ENCODE measurements at places on chromosomes 2 and 18.

GRCh38 chr2:9951522-9952285 lies at the start of gene GRHL1:
Gene GRHL1 (plus strand): TSS chr2:9951693. CDS start chr2:9951834, 141 bp downstream.
- peak; percentile 45 for DNase-seq

GRCh38 chr2:101818531-101819451 lies 121.3 kb downstream of the MAP4K4 start:
- no peak for DNase-seq

- DNase-seq = no peak
Measured at GRCh38 chr18:62045316-62045715, 141.5 kb downstream of the PIGN start.

DNA sequence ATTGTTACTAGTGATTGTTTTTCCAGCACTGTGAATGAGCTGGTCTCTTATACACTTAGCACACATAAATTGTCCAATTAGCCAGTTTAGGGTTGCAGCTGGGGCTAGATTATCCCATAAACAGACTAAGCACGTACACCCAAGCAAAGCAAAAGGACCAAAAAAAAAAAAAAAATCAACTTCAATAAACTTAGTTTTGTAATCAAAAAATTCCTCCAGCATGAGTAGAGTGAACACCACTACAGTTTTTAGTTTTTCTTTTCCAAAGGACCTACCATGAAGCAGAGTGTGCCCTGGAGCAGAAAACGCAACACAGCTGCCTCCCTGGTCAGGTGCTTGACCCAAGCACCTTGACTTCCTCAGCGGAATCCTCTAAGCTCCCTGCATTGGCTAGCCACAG lies 249.4 kb upstream of the SLC14A2 start:
- no peak for DNase-seq

DNA sequence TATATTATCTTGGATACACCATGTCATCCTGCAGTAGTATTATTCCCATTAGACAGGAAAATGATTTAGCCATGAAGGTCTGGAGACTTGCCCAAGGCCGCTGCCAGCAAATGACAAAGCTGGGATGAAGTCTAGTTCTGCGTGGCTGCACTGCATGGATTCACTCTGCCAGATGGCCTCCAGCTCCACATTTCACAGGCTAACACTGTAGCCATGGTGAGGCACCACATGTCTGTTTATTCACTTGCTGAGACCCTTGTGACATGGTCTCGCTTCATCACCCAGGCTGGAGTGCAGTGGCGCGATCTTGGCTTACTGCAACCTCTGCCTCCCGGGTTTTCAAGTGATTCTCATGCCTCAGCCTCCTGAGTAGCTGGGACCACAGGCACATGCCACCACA lies 31.5 kb upstream of the SCG2 start:
- DNase-seq = no peak

GRCh38 chr2:218910741-218911140 lies 30.1 kb downstream of the WNT10A start:
- no peak for DNase-seq

DNA sequence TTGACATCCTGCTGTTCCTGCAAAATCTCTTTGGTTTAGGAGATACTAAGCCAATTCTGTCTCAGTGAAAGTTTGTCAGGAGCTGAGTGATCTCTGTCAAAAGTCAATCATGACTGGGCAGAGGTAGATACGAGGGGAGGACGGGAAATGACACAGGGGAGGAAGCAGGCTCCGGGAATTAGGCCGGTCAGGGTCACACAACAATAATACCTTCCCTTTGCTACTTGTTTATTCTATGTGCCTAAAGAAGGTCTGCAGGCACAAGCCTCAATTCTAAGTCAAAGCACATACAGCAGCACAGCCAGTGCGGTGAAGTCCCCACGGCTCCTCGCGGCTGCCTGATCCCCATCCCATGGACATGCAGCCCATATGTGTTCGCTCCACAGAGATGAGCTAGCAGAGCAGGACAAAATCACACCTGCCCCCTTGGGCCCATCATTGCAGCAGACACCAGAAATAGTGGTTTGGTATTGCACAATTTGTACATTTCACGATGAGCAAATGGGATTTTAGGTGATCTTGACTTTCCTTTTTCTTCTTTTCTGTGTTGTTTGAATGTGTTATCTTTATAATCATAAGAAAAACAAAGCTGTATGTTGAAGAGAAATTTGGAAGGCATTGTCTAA lies 141.4 kb downstream of the VAPA start:
- no peak for DNase-seq

DNA sequence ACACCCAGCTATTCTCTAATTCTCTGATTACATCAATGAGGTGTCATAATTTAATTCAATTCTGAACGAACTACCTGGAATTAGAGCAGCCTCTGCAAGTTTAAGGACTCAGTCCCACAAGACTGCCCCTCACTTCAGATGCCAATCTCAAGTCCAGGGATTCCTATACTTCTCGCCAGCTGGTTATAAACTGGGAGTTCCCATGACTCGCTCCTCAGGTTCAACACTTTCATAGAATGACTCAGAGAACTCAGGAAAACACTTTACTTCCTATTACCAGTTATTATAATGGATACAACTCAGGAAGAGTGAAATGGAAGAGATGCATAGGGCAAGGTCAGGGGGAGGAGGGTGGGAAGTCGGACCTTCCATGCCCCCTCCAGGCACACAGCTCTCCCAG lies 112.3 kb upstream of the ATP5MC3 start:
- DNase-seq = peak; percentile 16

DNA sequence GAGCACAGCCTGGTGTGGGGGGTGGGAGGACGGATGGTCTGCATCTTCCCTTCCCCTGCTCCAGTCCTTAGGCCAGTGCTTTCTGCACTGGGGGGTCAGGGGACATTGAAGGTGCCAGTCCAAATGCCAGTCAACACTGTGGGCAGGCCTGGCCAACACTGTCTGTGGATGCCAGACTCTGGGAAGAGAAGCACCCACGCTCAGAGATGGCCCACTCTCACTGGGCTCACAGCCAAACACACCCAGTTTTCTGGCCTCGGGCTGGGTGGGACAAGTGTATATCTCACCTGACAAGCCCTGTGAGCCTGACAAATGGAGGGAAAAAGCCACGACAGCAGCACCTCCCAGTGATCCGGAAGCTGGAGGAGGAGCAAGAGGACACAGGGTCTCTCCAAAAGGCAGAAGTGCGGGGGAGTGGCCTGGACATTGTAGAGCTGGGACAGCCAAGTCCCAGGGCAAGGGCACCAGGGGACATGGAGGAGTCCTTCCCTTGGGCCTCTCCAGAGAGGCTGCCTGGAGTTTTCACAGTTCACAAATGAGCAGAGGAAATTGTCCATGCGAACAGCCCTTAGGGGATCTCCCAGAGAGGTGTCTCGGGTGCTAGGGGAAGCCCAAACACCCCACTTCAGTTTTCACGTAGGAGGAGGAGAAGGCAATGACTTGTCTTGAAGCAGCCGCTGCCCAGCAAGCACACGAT lies 79.3 kb downstream of the SDC1 start:
- DNase-seq = no peak

GRCh38 chr2:121993682-121994081 lies 238.2 kb downstream of the TSN start:
- DNase-seq = no peak

- no peak for DNase-seq
Measured at GRCh38 chr2:230990899-230991150, 5.1 kb upstream of the SPATA3 start.

DNA sequence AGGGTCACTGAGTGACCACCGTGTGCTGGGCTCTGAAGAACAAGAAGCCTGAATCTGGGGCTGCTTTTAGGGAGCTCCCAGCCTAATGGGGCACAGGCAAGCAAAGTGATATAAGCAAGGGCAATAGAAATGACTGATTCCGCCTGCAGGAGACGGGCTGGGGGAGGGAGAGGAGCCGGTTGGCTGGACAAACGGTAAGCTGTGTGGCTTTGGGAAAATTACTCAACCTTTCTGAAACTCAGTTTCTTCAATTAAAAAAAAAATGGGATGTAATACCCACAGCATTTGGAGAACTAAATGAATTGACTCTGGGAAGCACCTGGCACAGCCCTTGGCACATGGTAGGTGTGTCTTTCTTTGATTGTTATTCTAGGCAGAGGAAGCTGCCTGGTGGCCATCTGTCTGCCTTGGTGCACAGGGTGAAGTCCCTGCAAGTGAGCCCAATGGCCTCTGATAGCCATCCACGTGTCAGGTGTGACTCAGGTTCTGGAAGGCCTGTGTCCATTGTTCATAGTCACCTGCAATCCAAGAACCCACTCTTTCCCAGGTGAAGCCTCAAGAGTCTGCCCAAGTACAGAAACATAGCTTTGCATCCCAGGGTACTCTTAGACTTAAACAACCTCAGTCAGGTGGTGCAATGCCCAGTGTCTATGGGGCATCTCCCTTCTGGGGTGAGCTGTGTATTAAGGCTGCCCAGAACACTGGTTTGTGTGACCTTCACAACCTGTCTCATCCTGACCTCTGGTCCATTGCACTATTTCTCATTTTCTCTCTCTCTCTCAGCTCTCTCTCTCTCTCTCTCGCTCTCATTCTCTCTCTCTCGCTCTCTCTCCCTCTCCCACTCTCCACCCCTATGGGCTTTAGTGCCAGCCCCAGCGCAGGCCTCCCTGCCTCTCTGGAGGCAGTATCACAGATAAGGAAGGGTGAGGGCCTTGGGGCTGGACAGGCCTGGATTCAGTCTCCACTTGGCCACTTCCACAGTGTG lies 30.0 kb upstream of the NTSR2 start:
- DNase-seq = no peak

DNA sequence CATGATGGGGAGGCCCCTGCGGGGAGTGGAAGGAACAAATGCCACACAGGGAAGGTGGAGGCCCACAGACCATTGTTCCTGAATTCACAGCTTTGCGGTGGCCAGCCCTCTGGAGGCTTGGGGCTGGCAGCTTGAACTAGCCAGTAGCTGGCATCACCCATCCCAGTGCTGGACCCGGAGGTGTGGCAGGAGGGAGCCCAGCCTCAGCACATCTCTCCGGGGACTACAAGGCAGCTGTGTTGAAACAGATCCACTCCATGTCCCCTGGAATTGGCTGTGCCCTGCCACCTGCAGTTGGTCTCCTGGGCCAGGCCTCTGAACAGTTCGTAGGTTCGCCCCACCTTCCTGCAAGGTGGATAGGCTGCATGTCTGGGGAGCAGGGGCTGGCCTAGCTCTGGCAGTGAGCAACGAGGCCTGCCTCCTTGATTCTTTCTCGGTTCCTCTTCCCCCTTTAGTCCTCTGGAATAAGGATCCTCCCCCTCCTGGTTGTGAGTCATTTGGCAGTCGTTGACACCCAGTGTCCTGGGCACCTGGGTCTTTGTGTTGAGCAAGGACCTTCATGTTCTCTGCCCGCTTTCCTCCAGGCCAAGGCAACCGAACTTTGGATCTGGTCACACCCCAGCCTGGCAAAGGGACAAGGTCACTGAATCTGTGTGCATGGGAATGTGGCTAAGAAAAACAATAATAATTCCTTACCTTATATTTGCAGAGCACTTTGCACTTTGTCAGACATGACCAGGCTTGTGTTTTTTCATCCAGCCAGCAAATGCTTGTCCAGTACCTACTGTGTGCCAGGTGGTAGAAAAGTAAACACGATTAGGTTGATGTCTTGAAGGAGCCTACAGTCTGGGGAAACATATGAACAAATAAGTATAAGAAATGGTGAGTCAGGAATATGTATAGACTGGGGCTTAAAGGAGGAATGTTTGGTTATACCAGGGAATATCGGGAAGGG lies 55.0 kb upstream of the MCFD2 start:
- no peak for DNase-seq

- DNase-seq = no peak
Measured at GRCh38 chr18:48724939-48725338, 186.1 kb downstream of the CTIF start.

GRCh38 chr2:39124746-39125057 lies 3.9 kb upstream of the SOS1 start:
- DNase-seq = no peak

GRCh38 chr18:36757991-36758390 lies 70.8 kb downstream of the TPGS2 start:
- DNase-seq = peak; percentile 5

GRCh38 chr2:124248386-124248785 lies 223.3 kb downstream of the CNTNAP5 start:
- DNase-seq = no peak

DNA sequence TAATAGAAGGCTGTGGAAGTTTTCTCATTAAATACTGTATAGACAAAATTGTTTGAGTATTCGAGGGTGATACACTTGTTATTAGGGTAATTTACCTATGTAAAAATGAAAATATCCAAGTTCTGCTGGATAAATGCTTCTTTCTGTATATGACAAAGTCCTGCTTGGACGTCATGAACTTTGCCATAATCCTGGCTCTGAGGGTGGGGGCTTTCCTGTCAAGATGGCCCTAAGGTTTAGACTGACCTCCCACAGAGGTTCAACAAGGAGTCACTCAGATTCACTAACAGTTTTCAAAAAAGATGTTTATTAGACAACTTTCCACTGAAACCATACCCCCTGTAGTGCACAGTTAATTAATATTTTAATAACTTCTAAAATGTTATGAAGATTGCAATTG lies 52.5 kb upstream of the NABP1 start:
- DNase-seq = no peak

DNA sequence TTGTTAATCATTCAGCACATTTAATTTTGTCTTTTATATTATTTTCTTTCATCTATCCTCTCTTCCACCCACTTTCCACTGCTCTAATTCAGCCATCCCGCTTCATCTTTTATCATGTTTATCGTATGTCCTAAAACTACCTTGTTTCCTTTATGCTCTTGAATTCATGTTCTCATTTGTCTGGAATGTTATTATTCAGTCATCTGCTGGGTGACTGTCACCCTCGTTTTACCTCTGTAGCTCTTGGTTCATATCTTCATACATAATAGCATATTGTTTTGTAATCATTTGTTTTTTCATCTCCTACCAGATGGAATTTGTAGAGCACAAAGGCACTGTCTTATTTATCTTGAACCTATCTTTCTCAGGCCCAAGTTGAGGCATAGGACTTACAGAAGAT lies 37.0 kb downstream of the SMCHD1 start:
- DNase-seq = no peak

DNA sequence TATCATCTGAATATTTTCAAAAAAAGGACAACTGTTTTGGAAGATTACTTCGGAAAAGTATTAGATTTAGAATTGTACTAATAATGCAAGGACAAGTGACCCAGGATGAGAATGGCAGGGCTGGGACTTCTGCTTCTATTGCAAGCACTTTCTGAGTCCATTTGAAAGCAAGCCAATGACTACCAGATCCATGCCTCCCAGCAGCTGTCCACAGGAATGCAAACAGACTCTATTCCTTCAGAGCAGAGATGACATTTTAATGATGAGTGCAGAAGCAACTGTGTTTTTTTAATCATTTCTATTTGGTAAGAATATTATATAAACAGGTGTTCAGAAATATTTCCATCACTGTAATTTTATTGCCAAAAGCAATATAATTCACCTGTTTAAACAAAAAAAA lies 456.7 kb downstream of the SOX11 start:
- no peak for DNase-seq

DNA sequence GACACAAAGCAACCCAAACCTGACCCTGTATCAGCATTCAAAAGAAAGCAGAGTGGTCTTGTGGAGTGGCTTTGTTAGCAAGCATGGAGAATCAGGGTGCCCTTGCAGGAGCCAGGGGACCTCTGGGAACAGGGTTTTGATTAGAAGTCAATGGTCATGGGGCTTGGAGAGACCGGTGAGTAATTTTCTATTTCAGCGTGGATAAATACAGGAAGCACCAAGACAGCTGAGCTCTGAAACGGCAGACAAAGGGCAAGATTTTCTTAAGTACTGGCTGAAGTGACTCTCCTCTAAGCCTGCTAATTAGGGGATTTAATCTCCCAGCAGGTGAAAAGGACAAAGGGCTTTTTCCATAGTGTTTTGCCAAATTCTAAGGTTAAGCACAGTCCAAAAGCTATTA lies 78.0 kb upstream of the GAREM1 start:
- DNase-seq = no peak
